ENCODE measurements at places on chromosomes 1 and 21.

DNA sequence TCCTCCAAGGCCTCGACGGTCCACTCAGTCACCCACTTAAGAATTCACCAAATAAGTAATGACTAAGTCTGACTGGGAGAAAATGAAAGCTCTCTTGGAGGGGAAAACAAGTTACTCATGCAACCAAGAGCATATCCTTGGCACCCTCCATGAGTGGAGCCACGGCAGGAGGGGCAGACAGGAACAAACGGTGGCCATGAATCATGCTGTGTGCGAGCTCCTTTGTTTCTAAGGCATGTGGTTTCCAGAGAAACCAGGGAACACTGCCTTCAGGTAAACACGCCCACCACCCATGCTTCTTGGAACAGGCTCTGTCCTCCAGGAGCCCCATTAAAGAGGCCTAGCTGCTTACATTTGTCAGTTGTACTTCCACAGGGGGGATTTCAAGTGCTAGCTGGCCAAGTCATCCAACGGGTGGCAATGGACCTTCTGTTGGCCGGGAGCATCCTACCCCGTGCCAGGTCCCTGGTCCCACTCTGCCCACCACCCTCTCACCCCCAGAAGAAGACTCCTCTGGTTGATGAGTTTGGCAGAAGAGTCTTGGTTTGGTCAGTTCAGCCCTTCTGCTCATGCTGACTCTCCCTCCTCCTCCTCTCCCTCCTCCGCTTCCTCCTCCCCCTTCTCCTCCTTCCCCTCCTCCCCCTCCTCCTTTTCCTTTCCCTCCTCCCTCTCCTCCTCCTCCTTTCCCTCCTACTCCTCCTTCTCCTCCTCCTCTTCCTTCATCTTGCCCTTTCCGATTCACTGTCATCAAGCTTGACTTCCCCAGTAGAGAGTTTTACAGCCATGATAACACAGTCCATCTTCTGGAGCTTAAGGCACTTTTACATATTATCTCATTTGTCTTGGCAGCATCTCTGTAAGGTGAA lies 107.6 kb downstream of the CCDC185 start:
- no peak for DNase-seq

GRCh38 chr21:38765056-38765455 lies 40.7 kb upstream of the ETS2 start:
- DNase-seq: peak; percentile 54

DNA sequence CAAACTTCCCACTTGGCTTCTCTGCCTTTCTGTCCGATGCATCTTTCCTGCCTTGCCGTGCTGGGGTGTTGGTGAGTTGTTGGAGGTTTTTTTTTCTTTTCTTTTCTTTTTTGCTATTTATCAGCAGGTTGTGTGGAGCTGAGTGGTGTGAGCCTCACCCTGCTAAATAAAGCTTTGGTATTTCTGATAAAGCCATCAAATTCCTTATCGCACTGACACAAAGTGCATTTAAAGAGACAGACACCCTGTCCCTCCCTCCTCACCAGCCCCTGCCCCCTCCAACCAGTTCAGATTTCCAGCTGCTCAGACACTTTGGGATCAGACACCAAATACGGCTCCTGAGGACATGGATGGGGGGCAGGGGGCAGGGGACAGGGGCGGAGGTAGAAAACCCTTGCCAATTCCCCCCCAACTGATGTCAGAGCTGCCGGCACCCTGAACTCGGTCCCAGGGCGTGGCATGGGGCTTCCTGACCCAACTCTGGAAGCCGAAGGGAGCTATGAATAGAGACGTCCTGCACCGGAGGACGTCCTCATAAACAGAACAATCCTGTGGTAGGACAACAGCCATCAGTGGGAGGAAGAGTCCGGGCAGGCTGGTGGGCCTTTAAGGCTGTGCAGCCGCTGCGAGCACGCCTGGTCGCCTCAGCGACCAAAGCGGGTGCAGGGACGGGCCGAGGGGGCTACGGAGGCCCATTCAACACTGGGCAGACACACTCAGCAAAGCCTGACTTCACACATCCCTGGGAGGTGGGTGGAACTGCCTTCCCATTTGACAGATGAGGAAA lies 79.0 kb downstream of the CASZ1 start:
- no peak for DNase-seq

DNA sequence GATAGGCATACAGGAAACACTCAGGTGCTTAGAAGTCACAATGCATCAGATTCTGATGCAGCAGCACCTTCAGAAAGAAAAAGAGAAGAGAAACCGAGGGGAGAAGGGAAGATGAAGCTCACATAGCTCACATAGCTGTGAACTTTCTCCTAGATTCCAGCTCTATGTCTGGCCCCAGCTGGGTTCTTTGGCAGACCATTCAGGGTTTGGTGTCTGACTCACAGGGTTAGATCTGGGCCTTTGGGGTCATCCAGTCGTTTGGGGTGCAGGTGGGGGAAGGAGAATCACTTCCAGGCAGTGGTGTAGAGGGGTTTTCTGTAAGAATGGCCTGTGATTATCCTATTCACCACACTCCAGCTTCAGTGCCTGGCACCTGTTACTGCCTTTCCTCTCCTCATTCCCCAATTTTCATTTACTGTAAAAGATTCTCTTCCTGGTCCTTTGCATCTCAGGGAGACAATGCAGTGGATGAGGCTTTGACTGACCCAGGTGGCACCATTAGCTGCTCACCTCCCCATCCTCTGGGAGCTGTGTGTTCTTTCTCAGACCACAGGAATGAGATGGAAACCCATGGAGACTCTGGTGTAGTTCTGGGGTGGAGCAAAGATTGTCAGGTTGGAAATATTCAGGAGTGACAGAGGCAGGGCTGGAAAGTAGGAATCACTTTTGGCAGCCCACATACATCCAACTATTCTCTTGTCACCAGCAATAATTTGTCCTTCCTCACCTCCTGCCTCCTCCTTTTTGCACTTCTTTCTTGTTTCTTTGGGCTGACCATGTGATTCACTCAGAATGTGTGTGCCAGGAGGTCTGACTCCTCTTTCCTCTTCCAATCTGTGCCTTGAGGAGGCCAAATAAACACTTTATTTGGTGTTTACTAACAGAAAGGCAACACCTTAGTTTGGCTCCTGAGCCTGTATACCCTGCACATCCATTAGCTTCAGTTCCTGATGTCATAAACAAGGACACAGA lies 103.3 kb downstream of the PAPPA2 start:
- DNase-seq: no peak

DNA sequence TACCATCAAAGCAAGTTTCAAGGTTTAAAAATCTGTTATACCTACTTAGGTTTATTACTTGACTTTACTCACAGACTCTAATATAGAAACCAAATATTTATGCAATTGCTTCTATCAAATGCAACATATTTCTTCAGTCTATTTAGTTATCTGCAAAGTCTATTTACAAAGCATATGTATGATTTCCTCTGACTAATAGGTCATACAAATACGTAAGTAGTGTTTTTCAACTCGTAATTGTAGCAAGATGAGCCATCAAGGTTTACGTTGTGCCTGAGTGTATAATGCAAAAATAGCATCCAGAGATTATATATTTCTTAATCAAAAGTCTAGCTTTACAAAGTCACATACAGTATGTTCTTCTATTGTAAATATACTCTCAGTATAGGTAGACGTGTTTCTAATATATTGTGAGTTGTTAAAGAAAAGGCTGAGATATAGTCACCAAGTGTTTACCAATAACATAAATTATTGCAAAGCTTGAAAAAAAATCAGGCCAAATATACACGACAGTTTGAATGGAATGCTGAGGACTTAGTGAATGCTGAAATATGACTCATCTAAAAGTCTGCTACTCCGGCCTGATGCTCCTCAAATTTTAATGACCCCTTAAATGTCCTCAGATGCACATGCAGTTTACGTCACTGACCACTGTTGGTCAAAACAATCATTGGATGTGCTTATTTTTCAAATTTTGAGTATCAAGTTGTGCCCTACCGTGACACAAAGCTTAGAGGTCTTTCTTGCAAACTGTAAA lies 48.4 kb downstream of the ADAMTS5 start:
- DNase-seq: no peak

- DNase-seq: no peak
Measured at GRCh38 chr1:232568906-232569553, 60.9 kb downstream of the SIPA1L2 start.

DNA sequence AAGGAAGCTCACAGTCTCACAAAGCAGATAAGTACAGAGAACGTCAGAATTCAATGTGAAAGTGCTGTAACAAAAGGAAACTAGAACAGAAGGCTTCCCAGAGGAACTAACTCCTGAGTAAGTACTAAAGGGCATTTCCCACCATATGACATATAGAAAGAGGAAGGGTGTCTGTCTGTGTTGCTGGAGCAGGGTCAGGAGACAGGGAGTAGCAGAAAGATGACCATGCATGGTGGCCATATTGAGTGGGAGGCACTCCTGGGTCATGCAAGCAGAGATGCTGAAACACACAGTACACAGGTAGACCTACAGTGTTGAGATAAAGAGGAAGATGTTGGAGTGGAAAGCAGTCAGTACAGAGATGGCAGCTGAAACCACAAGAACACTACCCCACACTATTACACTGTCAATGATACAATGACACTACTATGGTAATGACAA lies 47.3 kb downstream of the SLC25A24 start:
- DNase-seq: no peak

DNA sequence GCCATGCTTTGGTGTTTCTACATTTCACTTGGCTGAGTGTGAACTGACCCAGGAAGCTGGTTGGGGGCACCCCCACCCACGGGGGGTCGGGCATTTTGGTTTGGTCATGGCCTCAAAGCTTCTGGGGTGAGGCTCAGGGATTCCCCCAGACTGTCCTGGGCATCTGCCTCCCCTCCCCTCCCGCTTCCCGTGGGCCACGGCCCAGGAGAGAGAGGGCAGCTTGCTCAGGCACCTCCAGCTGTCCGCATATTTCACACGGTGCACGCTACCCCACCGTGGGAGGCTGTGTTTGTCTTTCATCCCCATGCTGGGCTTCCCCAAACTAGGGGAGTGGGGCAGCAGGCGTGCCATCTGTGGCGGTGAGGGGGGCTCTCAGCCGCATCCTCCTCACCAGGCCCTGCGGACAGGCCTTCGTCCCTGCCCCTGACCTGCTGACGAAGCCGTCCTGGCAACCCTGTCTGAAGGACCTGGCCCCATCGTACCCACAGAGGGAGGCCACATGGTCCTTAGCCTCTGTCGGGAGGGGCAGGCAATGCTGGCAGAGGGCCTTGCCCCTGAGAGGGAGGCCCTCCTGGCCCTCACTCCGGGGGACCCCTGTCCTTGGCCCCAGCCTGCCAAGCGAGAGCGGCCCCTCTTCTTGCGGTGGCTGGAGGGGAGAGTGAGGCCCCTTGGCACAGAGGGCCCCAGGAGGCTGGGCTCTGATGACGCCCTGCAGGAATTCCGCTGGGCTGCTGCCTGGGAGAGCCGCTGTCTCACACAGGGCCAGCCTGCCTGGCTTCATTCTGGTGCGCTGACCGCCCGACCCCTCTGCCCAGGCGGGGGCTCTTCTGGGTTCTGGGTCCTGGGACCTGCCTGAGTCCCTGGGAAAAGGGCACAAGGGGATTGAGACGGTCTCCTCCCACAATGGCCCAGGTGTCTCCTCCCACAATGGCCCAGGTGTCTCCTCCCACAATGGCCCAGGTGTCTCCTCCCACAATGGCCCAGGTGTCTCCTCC lies 22.1 kb downstream of the TP73 start:
- no peak for DNase-seq

- no peak for DNase-seq
Measured at GRCh38 chr1:23566304-23566703, 7.0 kb upstream of the ID3 start.

DNA sequence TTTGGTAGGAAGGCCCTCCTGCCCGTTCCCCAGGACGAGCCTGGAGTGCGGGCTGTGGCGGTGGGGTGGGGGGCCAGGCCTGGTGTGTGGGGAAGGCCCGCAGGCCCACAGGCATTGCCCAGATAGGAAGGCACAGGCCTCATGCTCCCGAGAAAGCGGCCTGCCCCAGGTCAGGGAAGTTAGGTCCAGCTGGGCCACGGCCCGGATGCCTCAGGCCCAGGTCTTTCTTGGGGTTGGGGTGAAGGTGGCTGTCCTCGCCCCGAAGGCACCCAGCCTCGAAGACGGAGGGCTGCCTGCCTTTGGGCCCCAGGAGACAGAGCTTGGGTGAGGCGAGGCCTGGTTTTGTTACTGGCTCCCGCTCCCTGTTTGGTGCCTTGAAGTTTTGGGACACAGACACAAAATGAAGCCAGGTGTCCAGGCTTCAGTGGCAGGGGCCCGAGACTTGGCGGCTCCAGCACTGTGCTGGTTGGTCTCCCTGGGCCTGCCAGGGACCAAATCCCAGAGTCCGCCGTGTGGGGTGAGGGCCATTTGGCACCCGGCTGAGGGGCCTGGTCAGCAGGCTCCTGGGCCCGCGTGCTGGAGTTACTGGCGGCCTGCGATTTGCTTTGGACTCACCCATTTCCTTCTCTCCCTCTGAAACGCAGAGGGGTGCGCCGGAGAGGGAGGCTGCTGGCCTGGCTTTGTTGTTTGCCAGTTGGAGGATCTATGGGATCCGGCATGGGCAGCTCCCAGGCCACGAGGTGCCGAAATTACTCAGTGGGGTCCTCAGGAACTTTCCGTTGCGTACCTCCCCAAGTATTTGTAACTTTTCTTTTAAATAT lies 2.0 kb downstream of the SKI start:
- no peak for DNase-seq

DNA sequence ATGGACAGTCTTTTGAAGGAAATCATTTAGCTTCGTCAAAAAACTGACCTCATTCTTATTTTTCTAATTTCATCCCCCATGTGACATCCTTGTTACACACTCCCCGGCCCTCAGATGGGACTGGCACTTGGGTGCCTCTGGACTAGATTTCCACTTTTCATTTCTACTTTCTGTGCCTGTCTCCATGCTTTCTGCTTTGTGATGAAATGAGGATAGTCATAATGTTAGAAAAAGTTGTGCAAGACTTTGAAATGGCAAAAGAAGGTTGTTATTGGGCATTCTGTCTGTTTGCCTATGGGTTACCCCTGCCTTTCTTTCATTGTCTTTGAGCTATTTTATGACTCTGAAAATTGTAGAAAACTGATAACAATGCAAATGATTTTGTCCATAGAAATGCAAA lies 54.9 kb downstream of the MDM4 start:
- DNase-seq: no peak

- no peak for DNase-seq
Measured at GRCh38 chr1:57901208-57901919, 477.5 kb upstream of the DAB1 start.

GRCh38 chr1:234103198-234103597 lies 198.7 kb downstream of the SLC35F3 start:
- no peak for DNase-seq

DNA sequence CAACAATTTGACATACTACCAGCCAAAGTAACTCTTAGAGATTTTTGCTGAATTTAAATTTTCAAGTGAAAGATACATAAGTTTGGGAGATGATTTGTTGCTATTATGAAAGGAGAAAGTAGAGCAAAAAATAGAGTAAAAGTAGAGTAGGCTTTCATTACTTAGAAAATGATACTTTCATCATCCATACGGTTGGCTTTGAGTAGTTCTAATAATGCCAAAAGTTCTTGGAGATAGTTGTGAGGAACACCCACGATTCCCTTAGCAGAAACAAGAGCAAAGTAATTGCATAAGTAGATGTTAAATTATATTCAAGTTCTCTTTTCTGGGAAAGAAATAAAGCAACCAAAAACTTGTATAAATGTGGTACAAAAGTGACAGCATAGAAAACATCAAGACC lies 95.0 kb upstream of the VAV3 start:
- no peak for DNase-seq

- DNase-seq: no peak
Measured at GRCh38 chr1:84642774-84643173, 47.5 kb downstream of the SSX2IP start.

- no peak for DNase-seq
Measured at GRCh38 chr1:14777516-14778506, 179.3 kb downstream of the KAZN start.

Measured in lower leg skin (tissue), 4 donors.